Astrocyte of the spinal cord (primary cell): ENCODE measurements at places on chromosomes 3 and 15.

DNA sequence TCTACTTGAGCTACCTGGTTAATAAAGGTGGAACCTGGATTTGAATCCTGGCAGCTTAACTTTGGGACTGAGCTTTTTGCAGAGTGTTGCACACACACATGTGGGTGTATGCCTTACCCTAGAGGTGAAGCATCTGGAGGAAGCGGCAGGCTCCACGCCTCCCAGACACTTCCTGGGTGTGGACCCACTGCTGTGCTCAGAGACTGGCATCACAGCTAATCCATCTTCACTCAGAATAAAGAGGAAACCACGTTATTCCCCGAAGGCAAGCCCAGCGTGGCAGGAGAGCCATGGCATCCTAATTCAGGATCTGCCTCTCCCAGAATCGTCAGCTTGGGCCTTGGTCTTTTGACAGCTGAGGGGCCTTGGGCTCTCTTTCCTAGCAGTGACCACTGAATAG, 25.5 kb downstream of the CCDC13 start:
- DNase-seq = no peak

DNA sequence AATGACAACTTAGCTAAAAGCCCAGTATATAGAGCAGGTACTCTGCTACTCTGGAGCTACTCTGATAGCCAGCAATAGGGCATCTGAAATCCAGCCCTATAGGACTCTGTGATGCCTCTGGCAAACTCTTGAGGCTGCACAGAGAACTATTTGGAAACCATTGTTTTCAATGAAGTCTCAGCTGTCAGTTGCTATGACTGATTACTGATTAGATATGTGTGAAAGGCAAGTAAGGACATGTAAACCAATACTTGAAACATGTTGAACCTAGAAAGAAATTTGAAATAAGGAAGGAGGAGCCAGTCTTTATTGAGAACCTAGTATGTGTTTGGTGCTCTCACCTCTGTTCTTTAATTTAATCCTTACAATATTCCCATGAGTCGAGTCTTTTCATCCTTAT, 40.2 kb upstream of the CRTC3 start:
- no peak for DNase-seq

DNA sequence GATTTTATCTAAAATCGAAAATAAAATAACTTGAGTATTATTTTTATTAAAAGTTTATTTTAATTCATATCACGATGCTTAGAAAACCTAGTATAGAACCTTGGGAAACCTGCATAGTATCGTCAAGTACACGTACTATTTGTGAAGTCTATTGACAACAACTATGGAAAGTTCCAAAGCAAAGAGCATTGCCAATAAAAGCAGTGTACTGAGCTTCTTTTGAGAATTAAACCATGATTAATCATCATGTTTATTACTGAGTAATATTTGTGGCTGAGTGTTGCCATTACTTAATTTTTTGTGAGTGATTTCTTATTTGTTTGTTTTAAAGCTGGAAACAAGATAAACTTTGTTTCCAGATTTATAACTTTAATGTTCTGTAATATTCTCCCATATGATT, 674.1 kb downstream of the CADM2 start:
- no peak for DNase-seq

DNA sequence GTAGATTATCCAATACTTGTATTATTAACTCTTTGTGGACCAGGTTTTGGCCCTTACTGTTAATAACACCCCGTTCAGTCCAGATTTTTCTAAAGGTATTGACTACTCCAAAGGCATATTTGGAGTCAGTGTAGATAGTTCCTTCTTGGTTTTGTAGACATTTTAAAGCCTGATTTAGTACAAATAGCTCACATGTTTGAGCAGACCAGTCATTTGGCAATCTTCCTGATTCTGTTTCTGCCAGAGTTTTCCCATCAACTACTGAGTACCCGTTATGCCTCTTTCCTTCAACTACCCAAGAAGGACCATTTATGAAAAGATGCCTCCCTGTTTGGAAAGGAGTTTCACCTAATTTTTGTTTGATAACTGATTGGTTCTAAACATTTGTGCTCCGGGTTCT, 82.0 kb downstream of the CHCHD4 start:
- DNase-seq = peak; percentile 2

DNA sequence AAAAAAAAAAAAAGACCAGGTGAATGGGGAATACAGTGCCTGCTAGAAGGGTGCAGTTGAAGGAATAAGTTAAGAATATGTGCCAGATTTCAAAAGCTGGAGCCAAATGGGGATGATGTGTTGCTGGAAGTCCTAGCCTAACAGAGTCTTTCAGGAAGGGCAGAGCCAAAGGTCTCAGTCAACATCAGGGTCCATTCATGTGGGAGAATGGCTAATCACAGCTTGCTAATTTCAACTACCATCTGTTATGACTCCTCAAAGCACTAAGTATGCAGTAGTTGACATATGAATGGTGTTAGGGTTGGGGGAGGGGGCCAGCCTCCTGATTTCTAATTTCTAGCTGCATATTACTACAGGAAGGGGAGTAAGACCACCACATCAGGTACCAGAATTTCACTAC, 4.4 kb downstream of the ZBTB38 start:
- no peak for DNase-seq

DNA sequence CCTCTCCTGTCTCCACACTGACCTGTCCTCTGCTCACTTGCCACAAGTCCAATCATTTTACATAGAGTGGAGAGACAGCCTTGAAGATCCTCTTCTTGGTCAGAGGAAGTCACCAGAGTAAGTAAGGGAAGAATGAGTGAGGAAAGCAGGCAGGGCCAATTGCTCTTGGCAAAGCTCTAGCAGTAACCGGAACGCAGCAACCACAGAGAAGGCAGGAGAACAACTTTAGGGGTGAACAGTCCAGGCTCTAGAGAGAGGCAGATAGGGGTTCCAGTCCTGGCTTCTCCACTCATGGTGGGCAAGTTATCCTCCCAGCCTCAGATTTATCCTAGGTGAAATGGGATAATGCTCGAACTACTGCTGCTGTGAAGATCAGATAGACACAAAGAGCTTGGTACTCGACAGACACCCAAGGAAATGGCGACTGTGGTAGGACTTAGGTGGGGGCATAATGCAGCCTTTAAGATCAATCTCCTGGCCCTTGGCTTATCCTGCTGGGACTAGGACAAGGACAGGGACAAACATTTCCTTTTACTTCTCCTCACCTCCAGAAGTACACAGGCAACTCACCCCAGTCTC, 1.2 kb upstream of the ADAMTSL3 start:
- no peak for DNase-seq

GRCh38 chr3:77693147-77693546, 653.2 kb downstream of the ROBO2 start:
- no peak for DNase-seq

DNA sequence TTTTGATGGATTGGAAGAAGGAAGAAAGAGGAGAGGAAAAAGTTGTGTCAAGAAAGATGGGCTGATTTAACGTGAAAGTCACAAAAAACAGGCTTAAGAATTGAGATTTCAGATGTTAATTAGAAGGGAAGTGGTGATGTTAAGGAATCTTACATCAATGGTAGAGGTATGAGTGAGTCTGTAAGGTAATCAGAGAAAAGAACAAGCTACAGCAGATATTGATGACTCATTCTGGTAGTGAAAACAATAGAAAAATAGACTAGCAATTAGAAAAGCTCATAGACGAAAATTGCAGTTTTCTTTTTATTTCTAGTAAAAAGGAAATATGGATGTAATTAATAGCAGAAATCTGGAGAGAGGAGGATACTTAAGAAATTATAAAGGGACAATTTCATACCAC, 559.6 kb downstream of the MCTP2 start:
- peak; percentile 16 for DNase-seq

GRCh38 chr3:138768946-138769345, 65.8 kb downstream of the PIK3CB start:
- no peak for DNase-seq

DNA sequence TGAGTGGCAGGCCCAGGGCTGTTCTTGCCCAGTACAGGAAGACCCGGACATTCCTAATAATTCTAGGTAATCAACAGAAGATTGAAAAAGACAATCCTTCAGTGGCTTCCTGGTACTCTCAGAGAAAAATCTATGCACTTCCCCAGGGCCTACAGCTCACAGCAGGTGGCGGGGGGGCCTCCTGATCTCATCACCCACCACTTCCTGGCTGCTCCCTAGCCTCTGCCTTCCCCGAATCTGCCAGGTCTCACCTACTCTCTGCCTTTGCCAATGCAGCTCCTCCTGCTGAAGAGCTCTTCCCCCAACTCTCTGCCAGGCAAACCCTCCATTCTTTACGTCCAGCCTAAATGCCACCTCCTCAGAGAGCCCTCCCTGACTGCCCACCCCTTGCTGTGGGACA, 37.5 kb downstream of the EHD4 start:
- DNase-seq = peak; percentile 60

DNA sequence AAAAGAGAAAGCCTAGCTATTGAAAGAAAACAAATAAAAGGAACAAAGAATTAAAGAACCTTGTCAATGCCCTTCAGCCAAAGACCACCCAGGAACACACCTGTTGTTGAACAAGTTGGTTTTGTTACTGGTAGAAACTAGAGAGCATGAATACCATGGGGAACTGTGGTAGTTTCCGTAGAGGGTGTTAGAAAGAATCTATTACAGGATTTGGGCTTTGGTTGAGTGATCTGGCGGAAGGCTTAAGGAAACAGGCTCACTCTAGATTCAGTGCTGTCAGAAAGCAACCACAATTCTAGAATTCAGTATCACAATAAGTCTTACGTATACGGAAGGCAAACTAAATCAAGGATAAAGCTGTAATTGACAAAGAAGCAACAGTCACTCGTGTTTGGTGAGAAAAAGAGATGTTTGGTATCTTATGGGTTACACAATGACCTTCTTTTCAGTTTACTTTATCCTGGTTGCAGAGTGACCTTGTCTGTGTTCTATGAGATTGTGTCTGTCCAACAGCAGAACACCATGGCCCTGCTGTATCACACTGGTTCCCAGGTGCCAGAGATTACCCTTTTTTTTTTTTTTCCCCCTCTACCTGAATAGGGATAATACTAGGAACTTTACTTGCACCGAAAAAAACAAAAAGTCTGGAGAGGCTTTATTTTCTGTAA, 265.9 kb downstream of the SHQ1 start:
- DNase-seq = no peak

- DNase-seq = no peak
Observed at GRCh38 chr3:115961380-115961779, 338.1 kb downstream of the GAP43 start.

- no peak for DNase-seq
Observed at GRCh38 chr3:17833786-17834559, 91.5 kb upstream of the TBC1D5 start.

DNA sequence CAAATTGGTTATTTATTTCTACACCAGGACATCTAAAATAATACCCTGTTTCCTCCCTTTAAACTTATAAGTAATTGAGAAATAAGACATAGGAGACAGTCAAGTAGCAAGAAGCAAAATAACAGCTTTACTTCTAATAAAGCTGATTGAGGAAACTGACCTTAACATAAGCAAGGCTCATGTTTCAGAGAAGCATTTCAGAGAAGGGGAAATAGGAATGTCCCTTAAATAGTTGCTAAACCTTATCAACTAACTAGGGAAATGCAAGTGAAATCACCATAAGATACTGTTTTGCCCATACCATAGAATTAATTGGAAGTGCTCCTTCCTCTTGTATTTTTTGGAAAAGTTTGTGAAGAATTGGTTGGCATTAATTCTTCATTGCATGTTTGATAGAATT, 84.9 kb downstream of the B3GALNT1 start:
- DNase-seq = no peak

- DNase-seq = peak; percentile 75
Observed at GRCh38 chr15:65384895-65385869, 7.4 kb upstream of the IGDCC3 start.

- DNase-seq = peak; percentile 71
Observed at GRCh38 chr3:116057400-116058006, 387.8 kb downstream of the LSAMP start.

GRCh38 chr15:94400526-94401298, 169.4 kb downstream of the MCTP2 start:
- no peak for DNase-seq

- DNase-seq = no peak
Observed at GRCh38 chr3:109059264-109059663, 58.7 kb downstream of the MORC1 start.
